GF-D8 (cell line): ENCODE measurements at places on chromosomes 4 and X.

DNA sequence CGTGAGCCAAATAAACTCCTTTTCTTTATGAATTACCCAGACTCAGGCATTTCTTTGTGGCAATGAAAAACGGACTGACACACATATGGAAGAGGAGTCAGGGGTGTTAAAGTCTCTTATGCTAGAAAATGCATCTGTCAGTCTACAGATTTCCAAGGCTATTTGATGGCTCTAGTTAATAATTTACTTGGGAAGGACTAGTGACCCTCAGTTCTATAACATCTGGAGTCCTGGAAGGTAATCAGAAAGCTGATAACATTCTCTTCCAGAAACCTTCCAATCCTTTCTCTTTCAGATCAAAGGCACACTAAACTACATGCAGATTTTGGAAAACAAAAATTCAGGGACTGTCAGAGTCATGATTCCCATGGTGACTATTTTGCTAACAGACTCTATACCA lies 142.0 kb upstream of the TEX13D start:
- no peak for DNase-seq

DNA sequence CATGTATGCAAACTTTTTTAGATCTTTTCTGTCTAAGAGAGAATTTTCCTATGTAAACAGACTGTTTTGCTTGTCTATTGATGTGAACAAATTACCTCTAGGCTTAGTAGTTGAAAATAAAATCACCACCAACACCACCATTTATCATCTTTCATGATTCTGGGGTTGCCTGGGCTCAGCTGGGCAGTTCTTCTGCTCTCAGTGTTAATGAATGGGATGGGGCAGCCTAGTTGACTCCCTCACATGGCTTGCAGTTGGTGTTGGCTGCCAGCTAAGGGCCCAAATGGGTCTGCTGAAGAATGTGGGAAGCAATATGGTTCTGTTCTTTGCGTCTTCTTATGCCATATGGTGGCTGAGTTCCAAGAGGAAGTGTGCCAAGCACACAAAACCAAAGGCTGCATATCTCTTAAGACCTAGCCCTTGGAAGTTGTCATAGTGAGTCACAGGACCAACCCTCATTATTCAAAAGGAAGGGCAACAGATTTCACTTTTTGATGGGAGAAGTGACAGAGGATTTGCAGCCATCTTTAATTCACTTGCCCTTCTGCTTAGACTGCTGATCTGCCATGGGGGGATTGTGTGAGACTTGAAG lies 17.9 kb downstream of the REELD1 start:
- no peak for DNase-seq

DNA sequence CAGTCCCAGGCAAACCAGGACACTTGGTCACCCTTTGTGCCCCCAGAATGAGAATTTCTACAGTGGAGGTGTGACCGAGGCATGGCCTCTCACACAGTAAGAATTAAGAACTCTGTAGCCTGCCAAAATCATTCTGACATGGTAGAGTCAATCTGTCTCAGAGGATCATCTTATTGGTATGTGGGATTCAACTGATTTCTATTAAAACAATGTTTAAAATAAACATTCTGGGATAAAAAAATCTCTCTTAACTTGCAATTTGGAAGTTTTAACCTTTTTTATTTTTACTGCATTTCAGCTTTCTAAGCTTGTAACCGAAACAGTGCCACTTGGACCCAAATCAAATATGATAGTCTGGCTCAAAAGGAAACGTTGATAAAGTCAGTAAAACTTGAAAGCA lies 165.4 kb upstream of the LDB2 start:
- no peak for DNase-seq

DNA sequence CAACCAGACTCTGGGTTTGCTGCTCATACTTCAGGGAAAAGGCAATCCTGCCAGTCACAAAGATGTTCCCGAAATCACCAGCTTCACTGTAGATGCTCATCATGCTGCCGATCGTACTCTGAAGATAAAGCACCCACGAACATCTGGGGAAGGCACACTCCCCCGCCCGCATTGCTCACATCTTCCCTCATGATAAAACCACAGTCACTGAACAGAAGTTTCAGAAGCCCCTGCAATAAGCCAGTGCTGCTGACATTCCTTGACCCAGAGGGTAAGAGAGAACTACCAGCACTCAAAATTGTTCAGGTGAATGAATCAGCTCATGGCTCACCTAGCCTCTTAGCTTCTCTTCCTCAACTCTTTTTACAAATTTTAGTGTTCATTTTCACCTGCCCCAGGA lies 43.1 kb downstream of the SRPX2 start:
- no peak for DNase-seq
